ENCODE measurements at places on chromosomes 7 and 10.

DNA sequence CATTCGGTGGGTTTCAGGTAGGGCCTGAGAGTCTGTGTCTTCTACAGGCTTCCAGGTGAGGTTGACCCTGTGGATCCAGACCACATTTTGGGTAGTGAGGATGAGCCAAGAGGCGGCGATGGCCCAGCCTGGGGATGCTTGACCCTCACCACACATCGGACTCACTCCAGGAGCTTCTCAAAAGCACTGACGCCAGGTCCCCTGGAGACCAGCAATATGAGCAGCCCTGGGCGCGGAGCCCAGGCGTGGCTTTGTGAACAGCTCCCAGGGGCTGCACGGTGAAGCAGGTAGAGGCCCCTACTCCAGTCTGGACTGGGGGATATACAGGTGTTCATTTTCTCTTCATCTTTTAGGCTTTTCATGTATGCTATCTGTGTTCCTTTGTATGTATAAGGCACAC is 139.7 kb upstream of the PCBD1 start:
- DNase-seq, result no peak

DNA sequence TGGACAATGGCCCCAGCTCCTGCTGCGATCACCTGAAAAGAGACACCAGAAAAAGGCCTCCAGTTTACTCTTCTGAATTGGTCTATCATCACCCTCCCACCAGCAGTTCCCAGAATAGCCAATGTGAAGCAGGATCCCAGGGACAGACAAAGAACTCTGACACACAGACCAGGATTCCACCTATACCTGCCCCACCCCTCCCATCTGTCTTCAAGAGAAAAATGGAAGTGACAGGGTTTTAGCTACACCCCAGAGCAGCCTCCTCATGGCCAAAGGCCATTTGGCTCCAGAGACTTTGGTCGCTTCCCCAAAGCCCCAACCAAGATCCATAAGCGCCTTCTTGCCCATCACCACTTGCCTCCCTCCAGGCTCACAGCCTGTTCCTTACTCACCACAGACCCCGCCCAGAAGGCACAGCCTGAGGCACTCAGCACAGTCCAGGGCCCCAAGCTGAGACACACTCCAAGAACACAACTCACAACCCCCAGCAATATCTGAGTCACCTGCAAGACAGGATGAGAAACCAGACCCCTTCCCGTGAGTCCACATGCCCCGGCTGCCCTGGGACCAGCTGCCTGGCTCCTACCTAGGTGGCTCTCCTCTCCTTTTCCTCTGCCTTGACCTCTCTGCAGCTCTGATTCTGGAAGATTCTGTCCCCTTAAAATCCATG is 6.5 kb downstream of the TMEM176B start:
- DNase-seq, result no peak

DNA sequence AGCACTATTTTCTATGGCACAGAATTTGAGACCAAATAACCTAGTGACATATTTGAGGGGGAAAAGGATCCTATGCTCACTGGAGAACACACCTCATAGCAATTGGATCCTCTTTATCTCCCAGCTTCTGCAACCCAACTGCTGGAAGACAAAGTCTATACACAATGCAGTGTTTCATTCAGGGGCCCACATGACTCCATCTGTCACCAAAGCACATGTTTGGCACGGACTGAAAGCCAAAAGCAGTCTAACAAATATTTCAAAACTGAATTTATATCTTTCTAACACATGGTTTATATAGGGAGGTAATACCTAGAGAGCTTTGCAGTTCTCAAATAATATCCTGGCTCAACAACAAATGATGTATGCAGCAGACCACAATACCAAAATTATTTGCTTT is 39.2 kb downstream of the ADAM12 start:
- no peak for DNase-seq

DNA sequence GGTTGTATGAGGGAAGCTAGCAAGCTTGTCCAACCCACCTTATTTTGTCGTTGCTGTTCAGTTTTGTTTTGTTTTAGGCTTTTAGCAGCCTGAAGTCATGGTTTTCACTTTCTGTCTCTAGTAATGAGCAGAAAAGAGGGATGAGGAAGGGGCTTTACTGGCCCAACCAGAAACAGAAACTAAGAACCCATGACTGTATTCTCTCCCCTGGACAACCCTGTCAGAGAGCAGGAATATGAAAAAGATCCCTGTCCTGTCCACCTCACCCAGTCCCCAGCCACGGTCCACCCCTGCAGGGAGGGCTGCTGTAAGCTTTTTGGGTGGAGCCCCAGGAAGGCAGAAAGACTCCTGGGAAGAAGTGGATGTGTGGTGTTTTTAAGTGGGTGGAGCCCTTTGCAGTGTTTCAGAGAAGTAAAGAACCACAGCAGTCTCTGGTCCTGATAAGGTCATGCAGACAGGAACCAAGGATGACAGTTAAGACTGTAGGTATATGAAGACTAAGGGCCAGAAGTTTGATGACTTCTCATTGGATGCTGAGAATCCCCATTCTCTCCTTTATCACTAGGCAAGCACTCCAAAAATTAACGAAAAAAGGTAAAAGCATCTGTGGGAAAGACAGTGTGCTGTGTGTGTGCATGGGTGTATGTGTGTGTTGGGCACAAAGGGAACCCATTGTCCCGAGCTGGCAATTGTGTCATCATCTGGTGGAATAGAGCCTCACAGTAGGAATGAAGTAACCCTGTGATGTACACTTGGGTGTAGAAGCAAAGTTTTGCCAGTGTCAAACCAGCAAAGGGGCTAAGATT is 13.8 kb downstream of the MRPL32 start:
- DNase-seq, result no peak

DNA sequence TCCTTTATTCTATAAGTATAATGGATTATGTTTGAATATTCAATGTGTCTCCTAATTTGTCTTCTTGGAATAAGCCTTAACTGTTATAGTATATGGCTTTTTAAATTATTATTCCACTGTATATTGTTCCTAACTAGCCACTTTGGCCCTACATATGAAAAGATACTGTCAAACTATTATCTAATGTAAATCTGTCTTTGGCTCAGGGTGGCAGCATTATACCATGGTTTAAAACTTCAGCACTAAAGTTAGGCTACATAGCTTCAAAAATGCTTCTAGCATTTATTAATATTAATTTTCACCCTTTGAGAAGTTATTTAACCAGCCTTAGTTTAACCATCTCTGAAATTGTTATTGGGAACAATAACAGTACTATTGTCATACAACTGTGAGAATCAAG is 543.1 kb upstream of the MBL2 start:
- no peak for DNase-seq

DNA sequence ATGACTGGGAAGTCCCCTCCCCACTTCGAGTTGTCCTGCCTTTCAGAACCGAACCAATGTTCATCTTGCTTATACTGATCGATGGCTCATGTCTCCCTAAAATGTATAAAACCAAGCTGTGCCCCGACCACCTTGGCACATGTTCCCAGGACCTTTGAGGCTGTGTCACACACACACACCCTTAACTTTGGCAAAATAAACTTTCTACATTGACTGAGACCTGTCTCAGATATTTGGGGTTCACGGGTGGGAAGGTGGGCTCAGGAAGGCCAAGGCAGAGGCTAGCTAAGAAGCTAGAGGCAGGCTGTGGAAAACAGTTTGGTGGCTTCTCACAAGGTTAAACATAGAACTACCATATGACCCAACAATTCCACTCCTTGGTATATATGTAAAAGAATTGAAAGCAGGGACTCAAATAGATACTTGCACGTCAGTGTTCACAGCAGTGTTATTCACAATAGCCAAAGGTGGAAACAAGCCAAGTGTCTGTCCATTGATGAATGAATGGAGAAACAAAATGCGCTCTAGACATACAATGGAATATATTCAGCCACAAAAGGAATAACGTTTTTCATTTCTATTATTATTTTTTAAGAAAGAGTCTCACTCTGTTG is 15.4 kb downstream of the PRF1 start:
- no peak for DNase-seq

- DNase-seq, result no peak
These were observed 38.5 kb upstream of the STEAP4 start for GRCh38 chr7:88344956-88345832.

- DNase-seq, result no peak
These were observed 1031.7 kb downstream of the LRMDA start for GRCh38 chr10:76463111-76463510.

- DNase-seq, result no peak
These were observed 32.1 kb upstream of the MDFIC start for GRCh38 chr7:114889646-114890285.

DNA sequence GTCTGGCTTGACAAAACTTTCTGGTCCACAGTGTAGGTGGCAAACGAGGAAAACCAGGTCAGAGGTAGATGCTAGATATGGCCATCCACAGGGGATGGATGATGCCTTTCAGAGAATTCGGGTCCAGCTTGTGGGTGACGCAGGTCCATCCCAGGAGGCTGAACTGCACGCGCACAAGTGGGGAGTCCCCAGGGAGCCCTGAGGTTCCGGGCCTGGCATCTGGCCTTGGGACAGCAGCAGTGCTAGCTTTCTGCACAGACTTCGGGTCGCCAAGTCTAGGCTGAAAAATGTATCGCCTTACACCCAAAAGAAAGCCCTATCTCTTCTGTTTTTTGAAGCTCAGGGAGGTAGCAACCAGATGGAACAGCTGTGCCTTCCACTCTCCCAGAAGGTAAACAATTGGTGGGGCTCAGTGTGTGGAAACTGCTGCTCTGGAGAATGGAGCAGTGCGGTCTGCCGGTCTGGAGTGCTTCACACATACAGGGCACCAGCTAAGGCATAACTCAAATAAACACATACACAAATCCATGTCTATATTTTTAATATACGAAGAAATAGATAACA is 119.3 kb upstream of the ACBD5 start:
- DNase-seq, result no peak

DNA sequence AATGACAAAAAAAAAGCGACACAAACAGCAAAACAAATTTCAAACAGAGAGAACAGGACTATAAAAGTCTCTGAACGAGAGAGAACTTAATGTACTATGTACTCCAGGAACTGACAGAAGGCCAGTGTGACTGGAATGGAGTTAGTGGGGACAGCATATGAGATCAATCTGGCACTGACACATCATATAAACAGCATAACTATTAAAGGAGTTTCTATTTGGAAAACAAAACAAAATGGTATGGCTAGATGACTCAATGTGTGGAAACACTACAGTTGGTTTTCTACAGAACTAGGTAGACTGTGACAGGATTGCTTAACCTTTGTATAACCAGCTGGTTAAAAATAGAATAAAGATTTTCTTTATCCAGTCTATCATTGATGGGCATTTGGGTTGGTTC is 232.9 kb upstream of the KAT6B start:
- no peak for DNase-seq

GRCh38 chr7:6453734-6454133 is 6.0 kb upstream of the DAGLB start:
- no peak for DNase-seq

DNA sequence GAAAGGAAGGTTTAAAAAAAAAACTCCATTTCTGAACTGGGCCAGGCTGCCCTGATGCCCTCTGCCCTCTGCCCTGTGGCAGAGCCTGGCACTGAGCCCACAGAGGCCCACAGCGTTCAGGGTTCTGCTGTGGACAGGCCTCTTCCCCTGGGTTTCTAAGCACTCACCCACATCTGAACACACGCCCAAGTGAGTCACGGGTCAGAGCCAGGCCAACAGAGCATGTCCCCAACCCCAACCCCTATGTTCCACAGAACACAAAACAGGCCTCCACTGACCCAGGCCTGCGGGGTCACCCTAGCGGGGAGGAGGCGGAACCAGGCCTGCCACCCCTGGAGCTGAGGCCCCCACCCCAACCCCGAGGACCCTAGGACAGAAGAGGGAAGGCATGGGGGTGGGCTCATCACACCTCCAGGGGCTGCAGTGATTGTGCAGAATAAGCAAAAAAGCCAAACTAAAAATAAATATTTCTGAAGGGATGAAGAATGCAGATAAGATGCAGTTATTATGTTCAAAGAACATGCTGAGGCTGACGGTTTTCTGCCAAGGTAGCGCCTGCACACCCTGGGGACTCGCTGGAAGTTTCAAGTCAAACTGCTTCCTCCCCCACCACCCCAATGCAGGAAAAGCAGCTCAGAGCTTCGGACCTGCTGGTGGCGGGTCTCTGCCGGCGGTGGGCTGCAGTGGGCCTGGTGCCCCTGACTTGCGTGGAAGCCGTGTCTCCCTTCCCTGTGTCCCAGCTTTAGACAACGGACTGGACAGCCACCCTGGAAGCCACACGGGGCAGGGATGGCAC is 5.4 kb downstream of the WDR86 start:
- no peak for DNase-seq

- no peak for DNase-seq
These were observed 7.0 kb upstream of the CSGALNACT2 start for GRCh38 chr10:43131256-43131655.

DNA sequence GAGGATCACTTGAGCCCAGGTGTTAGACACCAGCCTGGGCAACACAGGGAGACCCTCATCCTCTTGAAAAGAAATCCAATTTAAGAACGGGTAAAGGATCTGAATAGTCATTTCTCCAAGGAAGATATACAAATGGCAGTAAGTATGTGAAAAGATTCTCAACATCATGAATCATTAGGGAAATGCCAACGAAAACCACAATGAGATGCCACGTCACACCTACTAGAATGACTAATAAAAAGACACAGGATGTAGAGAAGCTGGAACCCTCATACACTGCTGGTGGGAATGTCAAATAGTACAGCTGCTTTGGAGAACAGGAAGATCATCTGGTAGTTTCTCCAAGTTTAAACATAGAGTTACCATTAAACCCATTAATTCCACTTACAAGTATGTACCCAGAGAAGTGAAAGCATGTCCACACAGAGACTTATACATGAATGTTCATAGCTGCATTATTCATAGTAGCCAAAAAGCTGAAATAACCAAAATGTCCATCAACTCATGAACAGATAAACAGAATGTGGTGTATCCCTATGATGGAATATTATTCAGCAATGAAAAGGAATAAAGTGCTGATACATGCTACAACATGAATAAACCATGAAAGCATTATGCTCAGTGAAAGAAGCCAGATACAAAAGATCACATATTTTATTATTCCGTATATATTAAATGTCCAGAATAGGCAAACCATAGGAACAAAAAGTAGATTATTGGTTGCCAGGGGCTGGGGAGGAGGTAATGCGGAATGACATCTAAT is 13.1 kb upstream of the ZMIZ2 start:
- DNase-seq, result no peak

DNA sequence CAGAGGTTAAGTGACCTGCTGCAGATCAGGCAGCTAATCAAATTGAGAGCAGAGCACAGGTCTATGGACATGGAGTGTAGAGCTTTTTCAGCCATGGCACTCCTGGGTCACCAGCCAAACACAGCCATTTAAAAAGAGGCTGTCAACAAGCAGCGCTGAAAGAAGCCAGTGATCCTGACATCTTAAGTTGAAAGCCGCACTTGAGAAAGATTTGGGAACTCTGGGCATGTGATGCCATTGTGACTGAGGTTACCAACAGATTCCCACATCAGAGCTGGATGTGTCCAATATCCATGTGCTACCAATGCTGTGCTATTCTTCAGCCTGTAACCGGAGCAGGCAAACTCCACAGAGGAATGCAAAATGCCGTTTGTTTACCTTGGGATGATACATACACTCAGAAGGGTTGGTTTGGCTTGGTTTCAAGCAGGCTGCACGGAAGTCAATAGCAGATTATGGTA is 56.2 kb upstream of the ABLIM1 start:
- DNase-seq, result no peak
